ENCODE measurements at places on chromosomes 1 and 21.

DNA sequence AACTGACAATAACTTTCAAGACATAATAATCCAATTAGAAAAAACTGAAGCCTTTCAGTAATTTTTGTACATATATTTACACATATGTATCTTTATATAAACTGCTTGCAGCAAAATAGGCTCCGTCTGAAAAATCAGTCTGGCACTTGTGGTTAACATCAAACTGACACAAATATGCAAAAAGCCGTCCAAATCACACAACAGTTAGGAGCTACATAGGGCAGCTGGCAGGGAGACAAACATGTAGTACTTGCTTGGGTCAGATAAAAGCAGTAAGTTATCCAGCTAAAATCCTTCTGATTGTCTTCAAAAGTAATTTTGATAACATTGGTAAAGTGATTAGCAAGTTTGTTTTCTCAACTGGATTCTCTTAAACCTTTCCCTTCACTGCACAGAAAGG is 14.7 kb upstream of the GUCA2A start:
- peak; percentile 82 for DNase-seq

DNA sequence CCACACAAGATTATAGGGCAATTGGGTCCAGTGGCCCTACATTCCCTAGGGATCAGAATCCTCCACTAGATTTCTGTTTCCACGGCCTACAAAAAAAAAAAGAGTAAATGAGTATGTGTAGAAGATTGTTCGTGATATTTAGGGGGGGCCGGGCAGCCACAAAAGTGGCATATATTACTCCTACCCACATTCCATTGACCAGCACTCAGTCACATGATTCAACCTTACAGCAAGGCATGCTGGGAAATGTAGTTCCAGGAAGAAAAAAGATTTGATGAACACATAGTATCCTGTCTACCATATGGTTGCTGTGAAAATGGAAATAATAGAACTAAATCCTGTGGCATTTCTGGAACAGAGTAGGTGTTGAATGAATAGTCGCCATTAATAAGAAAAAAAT is 43.4 kb upstream of the GJB5 start:
- no peak for DNase-seq

DNA sequence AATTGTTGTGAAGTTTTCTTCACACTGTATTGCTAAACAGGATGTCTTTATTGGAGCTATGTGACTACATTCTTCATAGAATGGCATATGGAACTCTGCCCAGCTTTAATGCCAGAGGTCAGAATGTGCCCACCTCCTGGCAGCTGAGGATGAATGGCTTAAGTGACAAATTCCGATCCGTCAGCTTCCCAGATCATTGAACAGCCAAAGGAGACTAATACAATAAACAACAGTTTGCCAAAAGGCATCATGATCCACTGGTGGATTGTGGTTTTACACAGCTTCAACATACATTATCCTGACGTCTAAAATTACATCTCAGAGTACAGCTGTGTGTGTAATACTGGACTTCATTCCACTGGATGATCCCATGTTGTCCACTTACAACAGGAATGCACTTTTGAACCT is 68.7 kb upstream of the C1orf105 start:
- DNase-seq = peak; percentile 84

DNA sequence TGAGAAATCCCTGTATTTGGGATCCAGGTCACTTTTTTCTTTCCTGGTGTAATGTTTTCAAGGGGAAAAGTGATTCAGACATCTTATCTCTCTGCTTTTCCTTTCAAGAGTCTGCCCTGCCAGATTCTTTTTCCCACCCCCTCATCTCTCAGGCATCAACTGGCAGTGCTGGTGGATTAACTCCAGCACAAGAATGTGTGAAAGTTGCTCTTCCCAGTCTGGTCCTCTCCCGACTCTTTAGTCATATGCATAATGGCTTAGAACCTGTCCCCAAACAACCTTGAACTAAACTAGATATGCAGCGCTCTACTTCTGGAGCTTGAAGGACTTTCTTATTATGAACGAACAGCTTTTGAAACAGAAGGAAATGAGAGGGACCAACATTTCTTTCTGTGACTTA is 88.5 kb downstream of the SLC44A5 start:
- DNase-seq = no peak

DNA sequence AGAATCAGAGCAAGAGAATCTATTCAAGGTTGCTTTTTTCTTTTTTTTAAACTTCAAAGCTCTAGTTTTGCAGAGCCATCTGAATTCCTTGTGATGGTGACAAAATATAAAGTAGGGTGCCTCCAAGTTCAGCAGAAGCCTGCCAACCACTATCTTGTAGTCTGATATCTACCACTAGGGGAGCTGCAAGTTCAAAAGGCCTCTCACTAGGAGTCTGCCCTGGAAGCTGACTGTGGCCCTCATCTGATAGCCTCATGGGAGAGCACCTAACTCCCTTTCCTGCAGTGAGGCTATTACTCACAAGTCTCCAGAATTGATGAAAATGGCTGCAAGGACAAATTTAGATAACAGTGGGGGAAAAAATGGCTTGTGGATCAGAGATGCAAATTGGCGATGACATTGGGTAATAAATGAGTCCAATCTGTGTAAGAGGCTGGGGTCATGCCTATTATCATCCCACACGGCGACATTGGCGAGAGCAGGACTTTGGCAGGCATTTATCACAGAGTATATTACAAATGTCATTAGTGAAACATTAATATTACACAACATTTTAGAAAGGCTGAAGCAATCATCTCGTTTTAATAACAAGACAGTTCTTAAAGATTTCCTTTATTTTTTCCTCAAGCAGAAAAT is 10.7 kb upstream of the ZP4 start:
- no peak for DNase-seq

DNA sequence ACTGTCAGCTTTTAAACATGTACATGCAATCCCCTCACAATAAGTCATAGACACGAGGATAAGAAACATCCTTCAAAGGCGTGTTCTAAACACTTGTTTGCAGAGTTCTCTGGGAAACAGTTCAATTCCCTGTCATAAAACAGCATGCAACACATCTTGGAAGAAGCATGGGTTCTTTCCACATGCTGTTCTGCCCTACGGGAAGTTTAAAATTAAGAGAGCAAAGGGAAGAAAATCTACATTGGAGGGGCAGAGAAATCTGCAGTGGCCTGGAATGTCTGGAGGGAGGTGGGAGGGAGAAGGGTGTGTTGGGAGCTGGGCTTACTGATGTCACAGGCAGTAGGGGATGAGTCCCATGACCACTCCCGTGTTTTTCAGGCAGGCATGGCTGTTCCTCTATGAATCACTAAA is 98.3 kb upstream of the SLC2A1 start:
- DNase-seq = peak; percentile 43

GRCh38 chr1:212791261-212791675 is 309 bp downstream of the NSL1 start:
- peak; percentile 67 for DNase-seq

GRCh38 chr1:234229581-234230387 is 143.5 kb upstream of the COA6 start:
- no peak for DNase-seq

DNA sequence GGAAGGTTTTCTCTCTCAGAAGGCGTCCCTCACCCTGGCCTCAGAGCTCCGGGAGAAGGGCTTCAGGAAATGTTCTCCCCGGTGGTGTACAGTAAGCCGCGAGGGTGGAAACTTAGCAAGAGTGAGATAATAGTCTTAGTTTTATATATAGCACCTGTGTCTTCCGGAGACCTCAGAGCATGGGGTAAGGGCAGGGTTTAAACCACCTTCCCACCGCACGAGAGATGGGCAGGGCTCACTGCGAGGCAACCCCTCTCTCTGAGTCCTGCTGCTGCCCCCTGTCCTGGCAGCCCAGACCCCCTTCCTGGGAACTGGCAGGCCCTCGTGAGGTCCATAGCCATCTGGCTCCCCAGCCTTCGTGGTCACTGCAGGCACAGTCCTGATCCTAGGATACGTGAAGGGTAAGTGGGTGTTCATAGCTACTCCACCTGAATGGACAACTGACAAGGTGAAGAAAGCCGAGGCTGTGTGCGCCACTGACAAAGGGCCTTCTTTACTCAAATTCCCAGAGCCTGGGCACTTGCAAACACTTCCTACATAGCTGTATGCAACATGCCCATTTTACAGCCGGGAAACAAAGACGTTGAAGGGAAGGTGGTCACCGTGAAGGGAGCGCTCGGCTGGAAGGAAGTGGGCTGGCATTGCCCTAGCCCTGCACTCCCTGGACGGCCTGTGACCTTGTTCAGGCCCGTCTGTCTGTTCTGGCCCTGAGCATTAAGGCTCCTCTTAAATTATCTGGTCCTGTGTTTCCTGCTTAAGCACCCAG is 26.9 kb downstream of the ITPKB start:
- DNase-seq = no peak

- DNase-seq = peak; percentile 69
Measured at GRCh38 chr1:227343206-227343605, 24.9 kb upstream of the CDC42BPA start.

GRCh38 chr1:245277276-245277675 is 122.5 kb downstream of the KIF26B start:
- no peak for DNase-seq

GRCh38 chr1:245316784-245317183 is 162.0 kb downstream of the KIF26B start:
- DNase-seq = no peak

DNA sequence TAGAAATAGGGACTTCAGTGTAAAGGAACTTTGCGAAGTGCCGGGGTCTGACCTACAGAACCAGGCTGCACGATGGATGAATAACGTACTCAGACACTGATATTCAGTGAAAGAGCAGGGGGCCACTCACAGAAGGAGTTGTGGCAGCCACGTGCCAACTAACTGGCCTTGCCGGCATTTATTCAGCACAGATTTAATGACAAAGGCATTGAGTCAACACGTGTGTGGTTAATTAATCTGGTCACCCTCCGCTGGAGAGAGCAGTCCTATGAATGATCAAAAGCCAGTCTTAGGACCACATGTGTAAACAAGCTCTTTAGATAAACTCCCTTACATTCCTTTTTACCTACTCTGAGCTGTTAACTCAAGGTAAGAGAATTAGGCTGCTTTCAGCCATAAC is 6.2 kb upstream of the B3GALT2 start:
- no peak for DNase-seq

GRCh38 chr21:20997636-20998455 is at the start of gene NCAM2:
Gene NCAM2 (plus strand): TSS chr21:20998409.
- peak; percentile 92 for DNase-seq

- no peak for DNase-seq
Measured at GRCh38 chr1:185368313-185368855, 51.3 kb upstream of the IVNS1ABP start.

- DNase-seq = peak; percentile 49
Measured at GRCh38 chr1:199243423-199244061, 604.7 kb downstream of the PTPRC start.

DNA sequence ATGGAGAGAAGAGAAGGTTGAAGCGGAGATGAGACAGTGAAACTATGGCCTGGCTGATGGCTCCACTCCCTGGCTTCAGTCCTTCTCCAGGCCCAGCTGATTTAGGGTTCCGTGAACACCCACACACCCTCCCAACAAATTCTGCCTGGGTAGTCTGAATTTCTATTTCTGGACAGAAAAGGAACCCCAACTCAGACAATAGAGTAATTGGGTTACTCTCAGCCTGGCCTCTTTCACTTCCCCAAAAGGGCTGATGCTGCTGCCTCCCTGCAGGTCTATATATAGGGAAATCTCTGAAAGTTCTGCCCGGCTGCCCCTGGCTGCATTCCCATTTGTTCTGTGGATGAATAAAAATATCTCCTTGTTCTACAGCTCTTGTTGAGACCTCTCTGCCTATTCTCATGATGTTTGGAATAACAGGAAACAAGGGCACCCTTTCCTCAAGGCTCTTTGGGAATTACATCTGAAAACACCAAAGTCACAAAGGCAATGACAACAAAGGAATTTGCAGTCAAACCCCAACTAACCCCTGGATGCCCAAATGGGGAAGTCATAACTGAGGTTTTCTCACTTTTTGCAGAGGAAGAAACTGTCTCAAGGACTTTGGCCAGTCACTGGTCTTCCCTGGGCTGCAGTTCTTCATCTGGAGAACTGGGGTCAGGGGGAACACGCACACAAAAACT is 11.4 kb upstream of the ZSCAN20 start:
- no peak for DNase-seq

- no peak for DNase-seq
Measured at GRCh38 chr1:61386770-61387169, 304.4 kb downstream of the NFIA start.

GRCh38 chr1:13832100-13832499 is 132.1 kb downstream of the PRDM2 start:
- DNase-seq = no peak

- no peak for DNase-seq
Measured at GRCh38 chr1:51297401-51298321, 32.7 kb downstream of the TTC39A start.

DNA sequence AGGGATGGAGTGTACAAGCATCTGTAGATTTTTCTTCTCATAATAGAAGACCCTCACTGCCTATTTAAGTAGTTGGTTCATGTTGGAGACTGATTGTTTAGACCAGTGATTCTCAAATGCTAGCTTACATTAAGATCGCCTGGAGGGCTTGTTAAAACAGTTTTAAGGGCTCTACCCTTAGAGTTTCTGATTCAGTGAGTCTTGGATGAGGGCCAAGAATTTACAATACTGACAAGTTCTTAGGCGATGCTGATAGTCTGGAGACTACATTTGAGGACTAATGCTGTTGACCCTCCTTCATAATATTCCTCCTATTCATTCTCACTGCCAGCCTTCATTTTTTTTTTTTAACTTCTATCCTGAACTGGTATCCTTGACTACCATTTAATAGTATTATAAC is 15.2 kb upstream of the AGO3 start:
- DNase-seq = no peak

GRCh38 chr1:247656221-247656875 is 23.2 kb downstream of the OR13G1 start:
- no peak for DNase-seq

- DNase-seq = no peak
Measured at GRCh38 chr1:213507472-213508223, 456.6 kb downstream of the RPS6KC1 start.

DNA sequence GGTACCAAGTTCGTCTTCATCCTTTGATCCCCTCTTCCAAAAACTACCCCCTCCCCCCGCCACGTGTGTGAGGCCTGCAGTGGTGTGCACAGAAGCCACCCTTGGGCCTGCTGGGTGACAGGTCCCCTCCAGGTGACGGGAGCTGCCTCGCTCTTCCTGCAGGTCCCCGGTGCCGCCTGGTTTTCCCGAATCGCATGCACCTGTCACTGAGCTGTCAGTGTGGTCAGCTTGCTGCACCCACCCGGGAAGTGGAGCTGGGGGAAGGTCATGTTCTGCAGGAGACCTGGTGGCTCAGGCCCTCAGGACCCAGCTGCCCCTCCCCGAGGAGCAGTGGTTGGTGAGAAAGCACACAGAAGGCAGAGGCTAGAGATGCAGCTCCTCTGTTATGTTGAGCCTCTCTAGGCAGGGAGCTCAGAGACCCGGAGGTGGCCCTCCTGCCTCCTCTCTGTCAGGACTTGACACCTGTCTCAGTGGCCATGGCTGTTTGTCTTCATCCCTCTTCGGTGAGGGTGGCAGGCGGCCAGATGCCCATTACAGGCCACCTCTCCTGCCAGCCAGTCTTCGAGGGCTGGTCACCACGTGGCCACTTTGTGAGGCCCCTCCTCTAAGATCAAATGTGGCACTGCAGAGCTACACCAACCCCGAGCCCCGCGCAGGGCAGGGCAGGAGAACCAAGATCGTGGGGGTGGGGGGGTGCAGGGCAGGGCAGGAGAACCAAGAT is 60.9 kb downstream of the SKI start:
- DNase-seq = no peak

- DNase-seq = no peak
Measured at GRCh38 chr21:15625363-15625762, 104.4 kb upstream of the USP25 start.
